A549 treated with CORT108297 at 1 μM for 4 hours (cell line): ENCODE measurements at places on chromosomes 13 and 19. TPM values are rescaled to one million over a fixed set of nuclear protein-coding genes. Genes with fewer than 3 reads are reported as not detected.

ZNF264 gene
- 5.5 to 9.3 TPM (median 9.0 TPM) in 5 replicates for total RNA-seq

MIR17HG gene
- total RNA-seq = 0.83 to 2.1 TPM (median 1.6 TPM) in 5 replicates

NOVA2 gene
- 0.12 to 0.19 TPM (median 0.13 TPM) in 5 replicates for total RNA-seq

PBX4 gene
- 0.91 to 2.2 TPM (median 1.6 TPM) in 5 replicates for total RNA-seq

SYT5 gene
- 2.8 to 4.9 TPM (median 3.8 TPM) in 5 replicates for total RNA-seq

SLC1A5 gene
- total RNA-seq = 235 to 281 TPM (median 252 TPM) in 5 replicates

N4BP2L1 gene
- total RNA-seq = 0.40 to 0.64 TPM (median 0.51 TPM) in 5 replicates

ZNF626 gene
- not detected in 5 replicates for total RNA-seq

THSD8 gene
- 6.2 to 15.8 TPM (median 9.6 TPM) in 4 of 5 replicates, not detected in the other for total RNA-seq

ZNF587 gene
- 6.1 to 7.8 TPM (median 6.4 TPM) in 5 replicates for total RNA-seq
